ENCODE measurements at places on chromosomes 5 and 9.

- no peak for DNase-seq
Measured at GRCh38 chr5:160457252-160457651, 35.6 kb downstream of the PTTG1 start.

DNA sequence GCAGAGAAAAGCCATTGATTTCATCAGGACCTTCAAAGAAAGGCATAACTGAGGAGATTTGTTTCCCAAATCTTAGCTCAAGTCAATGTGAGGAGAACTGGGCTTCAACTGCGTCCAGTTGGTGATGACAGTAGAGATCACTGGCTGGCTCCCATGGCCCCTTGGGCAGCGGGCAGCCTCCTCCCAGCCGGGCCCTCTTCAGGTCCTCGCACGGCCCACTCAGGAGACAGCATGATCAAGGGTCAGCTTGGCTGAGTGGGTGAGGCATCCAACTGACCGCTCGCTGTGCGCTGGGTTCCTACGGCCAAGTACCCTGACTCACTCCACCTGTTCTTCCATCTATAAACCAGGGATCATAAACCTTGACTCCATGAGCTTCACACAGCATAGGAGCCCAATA is 274.0 kb downstream of the NSG2 start:
- DNase-seq, result no peak

DNA sequence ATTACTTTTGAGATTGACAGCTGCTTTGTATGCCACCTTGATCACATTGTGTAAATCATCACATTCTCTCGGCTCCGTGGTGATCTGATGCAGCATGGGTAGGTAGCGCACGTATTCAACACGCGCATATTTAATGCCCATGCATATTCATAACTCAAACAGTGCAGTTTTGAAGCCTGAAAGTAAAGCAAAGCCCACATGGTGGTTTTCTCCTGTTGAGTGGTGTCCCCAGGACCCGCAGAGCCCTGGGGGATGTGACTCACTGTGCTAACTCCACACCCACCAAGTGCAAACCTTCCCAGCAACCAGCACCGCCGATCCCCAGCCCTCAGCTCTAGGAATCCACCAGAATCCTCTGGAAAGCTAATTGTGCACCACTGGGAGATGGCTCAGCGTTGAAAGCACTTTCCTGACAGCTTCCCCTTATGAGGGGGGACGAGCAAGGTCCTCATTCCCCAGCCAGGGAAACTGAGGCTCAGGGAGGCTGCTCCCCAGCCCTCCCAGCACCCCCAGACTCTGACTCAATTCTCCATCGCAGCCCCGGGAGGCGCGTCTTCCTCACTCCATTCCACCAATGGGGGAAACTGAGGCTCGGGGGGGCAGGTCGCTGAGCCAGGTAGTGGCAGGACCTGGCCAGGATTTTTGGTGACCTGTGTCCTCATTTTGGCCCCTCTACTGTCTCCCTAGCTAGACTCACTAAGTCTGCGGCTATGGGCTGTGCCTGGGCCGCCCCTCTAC is 46.4 kb downstream of the SARDH start:
- no peak for DNase-seq

- no peak for DNase-seq
Measured at GRCh38 chr9:136714096-136714892, 1.9 kb downstream of the DIPK1B start.

DNA sequence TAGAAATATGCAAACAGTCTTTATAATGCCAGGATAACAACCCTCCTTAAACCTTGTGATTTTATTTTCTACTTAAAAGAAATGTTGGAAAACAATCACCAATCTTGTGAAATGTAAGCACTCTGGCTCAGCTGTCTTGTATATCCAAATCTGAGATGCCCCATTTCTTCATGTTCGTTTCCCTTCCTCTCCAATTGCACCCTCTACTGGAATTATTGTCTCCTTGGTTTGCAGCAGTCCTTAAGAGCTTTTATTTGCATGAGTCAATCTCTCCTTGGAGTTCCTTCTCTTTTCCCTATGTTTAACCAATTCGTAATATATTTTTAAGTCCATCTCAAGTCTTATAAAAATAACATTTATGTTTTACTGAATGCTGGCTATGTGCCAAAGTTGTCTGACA is 362.0 kb upstream of the CDH10 start:
- DNase-seq, result no peak

- no peak for DNase-seq
Measured at GRCh38 chr5:179908528-179908927, 831 bp upstream of the TBC1D9B start.

- DNase-seq, result no peak
Measured at GRCh38 chr5:152542741-152543140, 137.7 kb upstream of the NMUR2 start.

DNA sequence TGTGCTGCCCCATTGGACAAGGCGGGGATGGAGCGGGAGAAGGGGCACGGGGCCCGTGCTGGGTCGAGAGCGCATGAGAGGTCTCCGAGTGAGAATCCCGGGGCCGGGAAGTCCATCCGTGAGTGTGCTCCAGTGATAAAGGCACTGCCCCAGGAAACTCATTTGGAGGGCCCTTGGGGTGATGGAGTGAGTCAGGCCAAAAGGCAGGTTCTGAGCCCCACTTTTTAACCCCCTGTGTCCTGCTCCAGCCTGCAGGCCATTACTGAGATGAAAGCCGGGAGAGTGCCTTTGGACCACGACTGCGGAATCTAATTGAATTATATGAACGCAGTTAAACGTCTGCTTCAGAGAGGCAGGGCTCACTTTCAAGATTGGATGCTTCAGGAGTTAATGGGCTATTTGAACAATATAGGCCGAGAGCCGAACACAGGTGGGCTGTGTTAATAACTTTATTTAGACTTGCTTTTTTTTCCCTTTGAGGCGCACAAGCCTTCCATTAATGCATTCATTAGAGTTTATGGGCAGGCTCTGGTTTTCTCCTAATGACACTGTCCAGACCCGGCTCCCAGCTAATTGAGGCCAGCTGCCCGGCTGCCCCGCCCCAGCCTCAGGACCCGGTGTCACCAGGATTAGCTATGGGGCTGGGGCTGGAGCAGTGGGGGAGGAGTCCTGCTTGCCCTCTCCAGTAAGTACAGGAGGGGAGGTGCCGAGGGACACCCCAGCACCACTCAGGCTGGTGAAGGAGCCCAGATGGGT is 79.1 kb upstream of the LMX1B start:
- no peak for DNase-seq

DNA sequence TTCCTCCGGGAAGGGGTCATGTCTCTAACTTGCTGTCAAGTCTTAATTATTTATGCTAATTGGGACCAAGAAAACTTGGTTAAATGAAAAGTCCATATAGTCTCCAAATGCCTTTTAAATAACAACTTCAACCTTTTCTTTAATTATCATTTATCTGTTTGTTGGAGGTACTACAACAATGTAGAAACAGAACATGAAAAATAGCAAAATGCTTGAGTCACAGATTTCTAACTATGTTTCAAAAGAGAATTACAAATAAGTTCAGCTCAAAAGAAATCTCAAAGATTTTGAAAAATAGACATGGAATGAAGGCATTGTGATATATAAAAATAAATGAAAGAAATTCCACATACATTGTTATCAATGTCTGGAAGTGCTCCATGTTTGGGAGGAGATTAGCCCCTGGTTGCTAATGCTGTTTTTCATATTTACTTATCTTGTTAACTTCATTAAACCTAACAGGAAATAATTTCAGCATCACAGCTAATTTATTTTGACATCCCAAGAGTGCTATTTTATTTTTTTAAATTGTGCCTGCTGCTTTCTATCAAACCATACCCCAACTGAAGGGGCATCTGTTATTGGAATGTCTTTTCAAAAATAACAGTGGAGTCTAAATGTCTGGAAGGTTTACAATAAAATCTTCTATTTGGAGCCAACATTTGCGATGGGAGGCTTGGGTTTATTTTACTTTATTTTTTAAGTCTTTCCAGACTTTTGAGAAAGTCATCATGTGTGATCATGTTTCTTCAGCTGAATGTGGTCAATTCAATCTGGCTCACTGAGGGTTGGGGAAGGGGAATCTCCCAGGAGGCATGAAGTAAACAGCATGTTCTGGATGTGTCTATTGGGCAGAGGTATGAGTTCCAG is 53.1 kb upstream of the ANKRD55 start:
- no peak for DNase-seq

- DNase-seq, result no peak
Measured at GRCh38 chr9:72955571-72955970, 2.7 kb upstream of the ALDH1A1 start.

DNA sequence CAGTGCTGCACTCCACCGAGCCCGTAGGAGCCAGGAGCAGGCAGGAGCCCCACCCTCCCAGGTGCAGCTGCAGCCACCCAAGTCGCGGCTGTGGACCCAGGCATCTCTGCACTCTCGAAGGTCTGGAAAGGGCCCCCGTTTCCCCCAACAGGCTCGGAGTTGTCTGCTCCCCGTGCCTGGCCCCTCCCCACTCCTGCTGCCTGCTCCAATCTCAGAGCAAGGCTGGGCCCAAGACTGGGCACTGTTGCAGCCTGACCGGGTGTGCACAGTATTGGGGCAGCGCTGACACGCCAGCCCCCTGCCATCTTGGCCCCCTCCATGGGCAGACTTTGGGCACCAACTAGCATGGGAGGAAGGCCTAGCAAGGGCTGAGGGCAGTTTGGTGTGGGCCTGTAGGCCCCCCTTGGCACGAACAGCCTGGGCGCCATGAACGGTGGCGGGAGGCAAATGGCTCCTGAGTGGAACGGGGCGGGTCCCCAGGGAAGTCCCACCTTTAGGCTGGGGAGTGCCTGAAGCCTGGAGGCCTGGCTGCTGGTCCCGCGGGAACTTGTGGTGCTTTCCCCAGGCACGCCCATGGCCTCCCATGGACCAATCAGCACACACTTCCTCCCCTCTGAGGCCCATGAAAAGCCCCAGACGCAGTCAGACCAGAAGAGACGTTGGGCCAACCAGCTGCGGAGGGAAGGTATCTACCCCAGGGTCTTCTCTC is 60.4 kb downstream of the PSAT1 start:
- DNase-seq, result no peak

DNA sequence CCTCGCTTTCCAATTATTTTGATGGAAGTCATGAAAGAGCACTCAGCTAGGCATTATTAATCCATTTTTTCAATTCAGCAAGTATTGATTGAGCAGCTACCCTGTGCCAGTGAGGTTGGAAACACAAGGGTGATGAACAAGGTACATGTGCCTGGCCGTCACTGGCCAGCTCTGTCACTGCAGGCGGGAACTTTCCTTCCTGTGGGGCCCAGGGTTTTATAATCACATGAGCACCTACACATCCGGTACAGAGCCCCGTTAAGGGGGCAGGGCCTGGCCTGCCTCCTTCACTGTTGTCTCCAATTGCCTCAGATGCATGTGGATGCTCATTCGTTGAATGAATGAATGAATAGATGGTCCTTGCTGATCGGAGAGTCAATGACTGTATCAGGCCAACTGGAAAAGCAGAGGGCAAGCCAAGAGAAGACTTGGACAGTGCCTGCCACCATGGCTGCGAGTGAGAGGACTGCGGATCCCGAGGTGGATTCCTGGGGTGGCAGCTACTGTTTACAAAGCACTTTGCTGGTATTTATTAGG is 55.9 kb upstream of the KCNMB1 start:
- DNase-seq, result no peak

DNA sequence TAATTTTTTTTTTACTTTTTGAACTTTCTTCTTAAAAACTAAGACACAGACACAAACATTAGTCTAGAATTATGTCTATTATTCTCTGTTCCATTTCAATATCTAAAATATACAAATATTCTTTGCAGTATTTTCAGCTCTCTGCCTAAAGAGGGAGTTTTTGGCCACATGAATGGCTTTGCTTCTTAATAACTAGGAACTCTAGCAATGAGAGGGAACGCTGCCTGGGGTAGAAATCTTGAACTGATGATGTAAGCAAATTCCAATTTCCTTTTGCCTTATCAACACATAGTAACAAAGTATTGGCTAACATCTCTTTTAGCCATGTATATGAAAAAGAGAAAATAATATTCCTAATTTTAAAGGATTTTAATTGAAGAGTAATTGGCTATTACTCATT is 51.9 kb downstream of the SLC25A46 start:
- no peak for DNase-seq

DNA sequence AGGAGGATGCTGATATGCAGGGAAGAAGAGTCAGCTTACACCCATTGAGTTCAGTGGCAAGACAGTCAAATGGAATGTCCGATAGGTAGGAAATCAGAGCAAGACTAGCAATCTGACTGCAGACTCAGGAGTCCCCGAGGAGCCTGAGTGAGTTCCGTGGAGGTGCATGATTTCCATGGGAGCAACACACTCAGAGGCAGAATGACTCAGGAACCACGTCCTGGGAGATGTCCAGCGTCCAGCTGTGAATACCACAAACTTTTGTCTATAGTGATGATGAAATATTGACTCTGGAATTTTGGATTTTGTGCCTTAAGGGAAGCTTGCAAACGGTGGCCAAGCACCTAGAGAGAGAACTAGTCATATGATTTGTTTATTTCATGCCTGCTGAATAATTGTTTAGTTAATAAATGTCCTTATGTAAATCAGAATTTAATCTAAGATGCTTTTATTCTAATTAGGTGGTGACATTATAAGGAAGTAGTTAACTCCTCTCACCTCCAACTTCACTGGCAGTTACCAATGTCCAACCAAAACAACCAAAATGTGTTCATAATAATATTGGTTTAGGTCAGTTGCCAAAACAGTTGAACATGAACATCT is 100.4 kb downstream of the PDE4D start:
- no peak for DNase-seq

GRCh38 chr9:92534204-92534603 is 1.6 kb downstream of the ECM2 start:
- DNase-seq, result no peak

DNA sequence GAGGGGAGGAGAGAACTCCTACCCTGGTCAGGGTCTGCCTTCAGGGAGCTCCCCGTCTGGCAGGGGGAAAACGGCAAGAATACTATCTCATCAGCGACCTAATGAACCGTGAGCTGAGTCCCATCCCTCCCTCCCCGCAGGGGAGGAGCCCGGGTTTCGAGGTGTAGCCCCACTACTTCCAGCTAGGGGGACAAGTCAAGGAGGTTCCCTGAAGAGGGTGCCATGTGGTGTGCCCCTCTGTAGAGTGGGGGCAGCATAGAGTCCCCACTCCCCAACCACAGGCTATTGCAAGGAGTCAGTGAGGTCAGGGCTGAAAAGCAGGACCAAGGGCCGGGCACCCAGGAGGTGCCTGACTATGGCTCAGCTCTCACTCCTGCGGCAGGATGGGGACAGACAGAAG is 50.9 kb upstream of the RXRA start:
- no peak for DNase-seq

DNA sequence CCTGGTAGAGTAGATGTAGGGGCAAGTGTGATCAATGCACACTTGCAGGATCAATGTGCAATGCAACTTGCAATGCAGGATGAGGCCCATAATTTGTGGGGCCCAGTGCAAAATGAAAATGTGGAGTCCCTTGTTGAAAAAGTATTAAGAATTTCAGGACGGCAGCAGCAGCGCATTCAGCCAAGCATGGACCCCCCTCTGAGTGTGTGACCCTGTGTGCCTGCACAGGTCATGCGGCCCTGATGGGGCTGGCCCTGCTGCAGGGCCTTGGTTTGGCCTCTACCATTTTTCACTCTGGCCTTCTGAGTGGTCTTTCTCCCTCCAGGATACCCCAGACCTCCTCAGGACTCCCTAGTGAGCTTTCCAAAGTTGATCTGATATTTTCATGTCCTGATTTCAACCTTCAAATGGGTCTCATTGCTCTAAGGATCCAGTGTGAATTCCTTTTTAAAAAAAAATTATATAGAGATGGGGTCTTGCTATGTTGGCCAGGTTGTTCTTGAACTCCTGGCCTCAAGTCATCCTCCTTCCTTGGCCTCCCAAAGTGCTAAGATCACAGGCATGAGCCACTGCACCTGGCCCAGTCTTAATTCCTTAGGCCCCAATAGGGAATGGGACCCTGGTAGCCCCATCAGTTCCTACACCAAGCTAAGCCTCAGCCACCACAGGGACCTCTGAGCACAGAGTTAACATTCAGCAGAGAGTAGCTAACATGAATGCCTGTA is 4.3 kb downstream of the ERGIC1 start:
- no peak for DNase-seq

- no peak for DNase-seq
Measured at GRCh38 chr5:74107899-74108298, 481.9 kb downstream of the ARHGEF28 start.

Data from CD4-positive, alpha-beta T cell (primary cell).